ENCODE measurements at places on chromosomes 2 and 18.

DNA sequence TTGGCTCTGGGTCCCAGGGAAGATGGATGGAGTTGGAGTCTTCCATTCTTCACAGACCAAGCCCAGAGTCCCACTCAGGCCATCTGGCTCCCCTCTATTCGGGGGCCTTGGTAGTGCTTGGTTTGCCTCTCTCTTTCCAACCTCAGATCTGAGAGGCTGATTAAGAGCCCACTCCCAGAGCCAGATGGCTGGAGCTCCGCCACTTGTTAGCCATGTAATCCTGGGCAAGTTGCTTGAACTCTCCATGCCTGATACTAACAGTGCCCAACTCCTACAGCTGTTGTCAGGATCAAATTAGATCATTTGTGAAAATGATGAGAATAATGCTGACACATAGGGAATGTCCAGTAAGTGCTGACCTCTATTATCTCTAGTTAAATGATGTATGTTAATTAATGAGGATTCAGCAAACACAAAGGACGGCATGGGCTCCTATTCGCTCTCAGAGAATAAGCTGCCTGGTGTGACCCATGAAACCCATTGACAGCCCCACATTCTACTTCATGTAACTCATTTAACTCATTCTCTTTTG is 46.6 kb upstream of the SLC14A1 start:
- DNase-seq = no peak

GRCh38 chr18:2572892-2573291 is 1.5 kb downstream of the NDC80 start:
- no peak for DNase-seq

DNA sequence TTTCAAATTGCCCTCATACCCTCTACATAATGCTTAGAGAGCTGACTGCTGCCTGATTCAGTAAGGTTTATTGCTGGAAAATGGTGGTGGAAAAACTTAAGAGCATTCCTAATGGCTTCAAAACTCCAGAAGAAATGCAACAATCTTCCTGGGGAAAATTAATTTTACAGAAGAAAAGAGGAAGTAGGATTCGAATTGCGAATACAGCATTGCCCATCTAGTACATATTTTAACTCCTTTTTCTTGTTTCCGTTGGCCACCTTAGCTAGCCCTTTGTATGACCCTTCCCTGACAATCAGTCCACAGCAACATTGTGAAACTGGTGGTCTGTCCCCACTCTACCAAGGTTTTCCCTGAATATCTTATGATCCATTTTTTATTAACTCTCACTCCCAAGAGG is 224.7 kb downstream of the MTX2 start:
- no peak for DNase-seq

- DNase-seq = no peak
These were observed 45.1 kb upstream of the MAL start for GRCh38 chr2:94980406-94980805.

GRCh38 chr2:86081724-86082123 is 24.0 kb downstream of the POLR1A start:
- no peak for DNase-seq

DNA sequence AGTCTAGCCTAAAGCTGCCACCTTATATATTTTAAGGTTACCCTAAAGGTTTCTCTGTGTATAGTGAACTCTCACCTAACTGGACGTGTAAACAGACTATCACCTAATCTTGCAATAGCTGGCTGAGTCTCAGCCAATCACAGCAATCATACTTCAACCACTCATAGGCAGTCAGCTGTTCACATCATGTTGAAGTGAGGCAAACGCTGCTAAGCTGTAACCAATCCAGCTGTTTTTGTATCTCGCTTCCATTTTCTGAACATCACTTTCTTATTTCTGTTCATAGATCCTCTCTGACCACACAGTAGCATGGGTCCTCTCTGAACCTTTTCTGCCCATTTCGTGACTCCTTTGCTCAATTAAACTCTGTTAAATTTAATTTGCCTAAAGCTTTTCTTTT is 468.2 kb upstream of the POU3F3 start:
- DNase-seq = no peak

- DNase-seq = no peak
These were observed 11.8 kb upstream of the ZFP36L2 start for GRCh38 chr2:43238176-43238575.

GRCh38 chr2:226877491-226877890 is 41.6 kb downstream of the RHBDD1 start:
- no peak for DNase-seq

- no peak for DNase-seq
These were observed 23.4 kb downstream of the HNRNPA3 start for GRCh38 chr2:177235855-177236437.
